ENCODE measurements at places on chromosomes 6 and 20.

GRCh38 chr20:58841539-58842264 is 9.0 kb downstream of the GNAS-AS1 start:
- no peak for DNase-seq

- no peak for DNase-seq
These were observed 6.2 kb downstream of the SLC9A8 start for GRCh38 chr20:49818816-49819215.

DNA sequence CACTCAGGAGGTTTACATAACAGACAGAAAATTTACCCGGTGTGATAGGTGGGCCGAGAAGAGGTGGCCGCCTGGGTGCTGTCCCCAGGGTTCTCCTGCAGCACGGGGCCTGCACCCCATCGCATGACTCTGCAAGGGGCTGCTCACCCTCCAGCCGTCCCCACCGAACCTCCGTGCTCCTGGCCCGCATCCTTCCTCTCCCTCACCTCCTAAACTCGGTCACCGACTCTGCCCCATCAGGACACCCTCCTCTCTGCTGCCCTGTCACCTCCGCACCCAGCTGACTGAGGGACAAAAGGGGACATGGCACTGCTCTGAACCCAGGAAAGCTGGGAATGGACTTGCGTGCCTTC is 147.6 kb downstream of the SYNDIG1 start:
- no peak for DNase-seq

- no peak for DNase-seq
These were observed 136.5 kb upstream of the ECI2 start for GRCh38 chr6:4271761-4272470.

DNA sequence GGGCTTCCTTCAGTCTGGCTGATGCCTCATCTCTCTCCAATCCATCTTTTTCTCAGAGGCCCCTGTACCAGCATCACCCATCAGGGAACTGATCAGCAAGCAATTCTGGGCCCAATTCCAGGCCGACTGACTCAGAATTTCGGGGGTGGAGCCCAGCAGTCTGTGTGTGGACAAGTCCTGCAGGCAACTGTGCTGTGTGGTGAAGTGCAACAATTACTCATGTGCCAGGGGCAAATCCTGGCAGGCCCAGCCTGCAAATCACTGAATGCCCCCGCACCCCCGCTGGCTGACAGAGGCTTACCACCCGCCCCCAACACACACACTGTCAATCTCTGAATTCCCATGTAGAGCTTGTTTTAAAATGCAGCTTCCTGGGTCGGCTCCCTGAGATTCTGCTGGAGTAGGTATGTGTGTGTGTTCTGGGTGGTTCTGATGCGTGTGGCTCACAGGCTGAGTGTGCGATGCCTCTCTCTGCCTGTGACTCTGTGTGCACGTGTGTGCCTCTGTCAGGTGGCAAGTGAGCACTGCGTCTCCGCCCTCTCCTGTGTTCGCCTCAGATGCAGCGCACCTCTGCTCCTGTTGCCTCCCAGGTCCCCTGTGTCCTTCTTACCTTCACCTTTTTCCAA is 45.4 kb downstream of the SSR1 start:
- DNase-seq = peak; percentile 90

GRCh38 chr20:16393836-16394235 is 179.4 kb downstream of the KIF16B start:
- no peak for DNase-seq

DNA sequence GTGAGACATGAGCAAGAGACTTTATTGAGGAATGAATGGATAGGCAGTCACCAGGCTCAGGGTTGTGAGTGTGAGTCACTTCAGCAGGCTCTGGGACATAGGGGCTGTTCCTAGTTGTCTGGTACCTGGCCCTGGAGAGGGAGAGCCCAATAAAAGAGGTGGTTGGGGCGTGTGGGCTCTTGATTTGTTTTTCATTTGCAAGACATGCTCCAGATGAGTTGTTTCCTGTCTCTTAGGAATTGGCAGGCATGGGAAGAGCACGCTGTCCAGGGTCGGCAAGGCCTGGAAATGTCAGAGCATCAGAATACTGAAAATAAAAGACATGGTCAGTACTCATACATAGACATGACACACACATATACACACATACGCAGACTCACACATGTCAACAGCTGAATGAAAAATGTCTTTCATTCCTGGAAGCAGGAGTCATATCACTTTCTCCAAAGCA is 166.3 kb upstream of the SULF2 start:
- DNase-seq = no peak

DNA sequence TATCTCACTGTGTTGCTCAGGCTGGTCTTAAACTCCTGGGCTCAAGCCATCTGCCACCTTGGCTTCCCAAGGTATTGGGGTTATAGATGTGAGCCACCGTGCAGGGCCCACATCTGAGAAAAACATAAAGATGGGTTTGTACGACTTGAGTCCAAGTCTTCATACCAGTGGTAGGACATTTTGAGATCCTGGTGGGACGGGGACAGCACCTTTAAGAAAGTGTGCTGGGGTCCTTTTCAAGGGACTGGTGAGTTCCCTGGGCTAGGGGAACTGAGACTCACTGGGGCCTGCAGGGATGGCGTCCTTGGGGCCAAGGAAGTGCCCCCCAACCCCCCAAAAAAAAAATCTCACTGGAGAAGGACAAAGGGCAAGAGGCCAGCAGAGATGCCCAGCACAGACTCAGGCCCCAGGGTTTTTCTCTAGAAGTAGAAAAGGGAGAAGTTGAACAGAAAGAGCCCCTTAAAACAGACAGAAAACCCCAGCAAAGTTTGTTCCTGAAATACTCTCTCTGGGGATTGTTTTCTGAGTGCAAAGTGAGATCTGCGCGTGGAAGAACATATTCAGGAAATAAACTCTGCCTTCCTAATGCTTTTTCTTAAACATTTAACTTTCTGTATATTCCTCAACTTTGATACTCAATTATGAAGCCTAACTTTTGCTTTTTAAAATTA is 10.7 kb downstream of the OSBPL2 start:
- no peak for DNase-seq

DNA sequence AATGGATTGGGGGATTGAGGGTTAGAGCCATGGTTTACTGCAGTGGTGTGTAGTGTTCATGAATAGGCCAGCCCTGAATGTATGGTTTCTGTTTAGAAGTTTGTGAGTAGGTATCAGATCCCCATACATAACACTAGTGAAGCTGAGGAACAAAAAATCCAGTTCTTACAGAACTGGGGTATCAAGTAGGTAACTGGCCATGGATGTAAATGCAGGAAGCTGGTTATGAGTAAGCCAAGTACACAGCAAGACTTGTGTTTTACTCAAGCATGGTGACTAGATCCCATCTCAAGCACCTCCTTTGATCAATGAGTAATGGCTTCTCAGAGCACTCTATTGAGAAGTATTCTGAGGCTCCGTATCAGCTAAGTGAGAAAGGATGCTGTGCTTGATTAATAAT is 613.7 kb upstream of the FLRT3 start:
- no peak for DNase-seq

DNA sequence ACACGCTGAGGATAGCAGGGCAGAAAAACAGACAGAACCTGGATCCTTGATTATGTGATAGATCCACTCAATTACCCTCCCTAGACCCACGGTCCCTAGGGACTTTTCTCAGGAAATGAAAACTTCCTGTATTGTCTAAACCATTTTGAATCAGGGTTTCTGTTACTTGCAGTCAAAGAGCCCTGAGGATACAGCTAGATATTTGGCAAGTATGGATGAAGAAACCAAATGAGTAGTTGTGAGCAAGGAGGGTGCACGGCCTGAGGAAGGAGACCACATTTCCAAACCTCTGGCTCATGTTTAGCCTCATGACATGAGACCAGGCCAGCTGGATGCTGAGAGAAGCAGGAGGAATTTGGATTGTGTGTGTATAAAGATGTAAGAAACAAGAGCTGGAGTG is 91.6 kb downstream of the MRPL14 start:
- no peak for DNase-seq

DNA sequence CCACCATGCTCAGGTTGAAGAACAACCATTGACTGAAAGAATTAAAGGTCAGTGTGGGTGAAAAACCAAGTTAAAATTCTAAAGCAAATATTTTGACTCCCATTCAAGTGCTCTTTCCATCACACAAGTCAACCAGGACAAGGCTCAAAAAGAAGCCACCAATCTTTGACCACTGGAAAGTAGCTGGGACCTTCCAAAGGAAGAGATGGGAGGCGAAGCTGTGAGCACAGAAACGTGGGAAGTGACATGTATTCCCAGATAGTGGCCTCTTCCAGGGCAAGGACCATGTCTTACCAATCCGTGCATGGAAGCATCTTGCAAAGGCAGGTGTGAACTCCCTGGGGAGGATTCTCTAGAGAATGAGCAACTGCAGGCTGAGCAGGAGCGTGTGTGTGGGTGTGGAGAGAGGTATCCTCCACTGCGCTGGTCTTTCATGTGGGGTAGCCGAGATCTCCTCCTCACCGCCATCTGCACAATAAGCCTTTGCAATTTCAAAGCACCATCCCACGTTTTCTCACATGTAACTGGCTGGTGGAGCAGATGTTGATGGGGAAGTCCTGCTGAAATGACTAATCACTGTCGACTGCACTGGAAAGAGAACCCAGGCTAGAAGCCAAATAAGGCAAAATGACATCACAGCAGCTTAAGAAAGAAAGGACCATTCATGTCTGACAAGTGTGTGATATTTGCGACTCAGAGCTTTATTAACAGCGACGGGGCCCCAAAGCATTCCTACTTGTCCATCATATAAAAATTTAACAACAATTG is 189.4 kb upstream of the RREB1 start:
- peak; percentile 4 for DNase-seq

DNA sequence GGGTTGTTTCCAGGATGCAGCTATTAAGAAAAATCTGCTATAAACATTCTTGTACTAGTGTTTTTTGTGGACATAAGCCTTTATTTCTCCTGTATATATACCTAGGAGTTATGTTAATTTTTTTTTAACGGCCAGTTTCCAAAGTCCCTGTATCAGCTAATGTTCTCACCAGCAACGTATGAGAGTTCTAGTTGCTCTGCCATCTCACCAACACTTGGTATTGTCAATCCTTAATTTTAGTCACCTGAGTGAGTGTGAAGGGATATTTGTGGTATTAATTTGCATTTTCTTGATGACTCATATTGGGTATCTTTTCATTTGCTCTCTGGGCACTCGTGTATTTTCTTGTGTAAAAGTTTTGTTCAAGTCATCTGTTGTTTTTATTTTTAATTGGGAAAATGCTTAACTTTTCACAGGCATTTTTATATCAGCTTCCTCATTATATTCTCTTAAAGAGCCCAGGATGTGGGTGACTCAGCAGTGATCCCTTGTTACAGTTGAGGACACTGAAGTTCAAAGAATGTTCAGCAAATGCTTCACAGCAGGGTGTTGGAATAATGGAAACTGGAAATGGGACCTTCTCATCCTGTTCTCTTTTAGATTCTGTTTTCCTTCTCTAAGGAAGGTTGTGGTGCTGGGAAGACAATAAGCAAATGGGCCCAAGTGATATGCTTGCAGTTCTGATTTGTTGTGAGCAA is 211.7 kb upstream of the PRND start:
- DNase-seq = peak; percentile 7

GRCh38 chr6:107571354-107571753 is 81.4 kb downstream of the SOBP start:
- no peak for DNase-seq

- peak; percentile 26 for DNase-seq
These were observed 54.1 kb upstream of the PTPRT start for GRCh38 chr20:43243672-43244269.

DNA sequence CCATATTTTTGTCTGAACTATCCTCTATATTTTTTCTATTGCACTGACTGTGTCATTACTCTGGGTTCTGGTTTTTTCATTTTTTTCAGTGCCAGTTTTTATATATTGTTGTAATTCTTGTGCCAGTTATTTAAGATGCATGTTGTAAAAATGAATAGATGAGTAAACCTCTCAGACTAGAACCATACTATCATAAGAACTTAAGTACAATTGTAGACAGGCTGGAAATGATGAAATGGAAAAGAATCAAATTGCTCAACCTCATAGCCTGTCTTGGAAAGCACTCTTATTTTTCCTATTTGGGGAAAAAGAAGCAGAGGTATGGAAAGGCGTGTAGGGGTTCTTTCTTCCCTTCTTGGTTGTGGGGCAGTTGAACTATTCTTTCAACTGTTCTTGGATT is 30.2 kb downstream of the PANK2 start:
- DNase-seq = no peak

DNA sequence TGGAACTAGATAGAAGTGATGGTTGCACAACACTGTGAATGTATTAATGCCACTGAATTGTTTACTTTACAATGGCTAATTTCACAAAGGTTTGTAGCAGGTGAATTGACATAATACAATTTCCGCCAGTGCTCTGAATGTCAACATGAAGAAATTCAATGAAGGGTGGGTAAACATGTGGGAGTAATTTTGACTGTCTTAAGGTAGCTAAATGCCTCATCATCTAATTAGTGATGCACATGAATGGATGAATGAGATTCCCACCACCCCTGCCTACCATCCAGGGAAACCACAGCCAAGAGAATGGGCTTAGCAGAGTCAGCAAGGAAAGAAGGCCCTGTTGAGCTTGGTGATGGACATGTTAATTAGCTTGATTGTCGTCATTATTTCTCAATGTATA is 275.3 kb downstream of the ALDH8A1 start:
- DNase-seq = no peak

DNA sequence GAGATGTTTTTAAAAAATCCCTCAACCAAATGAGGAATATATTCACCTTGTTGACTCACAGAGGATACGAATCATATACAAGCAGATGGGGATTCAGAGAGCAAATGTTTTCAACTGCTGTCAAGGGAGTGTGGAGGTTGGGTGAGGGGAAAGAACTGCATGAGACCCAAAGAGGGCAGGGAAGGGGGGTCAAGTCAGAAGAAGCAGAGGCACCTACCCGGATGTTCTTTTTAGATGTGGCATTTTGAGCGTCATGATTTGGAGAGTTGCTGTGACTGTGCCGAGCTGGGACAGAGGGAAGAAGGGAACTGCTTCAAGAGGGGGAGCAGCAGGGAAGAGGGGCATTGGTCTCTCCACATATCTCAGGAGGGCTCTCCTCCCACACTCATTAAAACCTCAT is 191.3 kb upstream of the PROKR2 start:
- DNase-seq = no peak

DNA sequence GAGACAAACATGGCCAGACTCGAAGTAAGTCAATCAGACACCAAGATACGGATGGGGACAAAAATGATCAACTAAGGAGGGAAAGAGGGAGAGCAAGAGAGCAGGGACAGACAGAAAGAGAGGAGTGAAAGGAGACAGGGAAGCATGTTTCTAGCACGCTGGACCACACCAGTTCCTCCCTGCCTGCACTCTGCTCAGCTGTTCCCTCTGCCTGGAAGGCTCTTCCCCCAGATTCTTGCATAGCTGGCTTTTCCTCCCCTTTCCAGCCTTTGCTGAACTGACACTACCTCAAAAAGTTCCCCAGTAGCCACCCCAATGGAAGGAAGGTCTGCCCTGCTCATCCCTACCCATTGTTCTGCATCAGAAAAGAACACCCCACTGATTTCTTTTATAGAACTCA is 185.9 kb downstream of the MAFB start:
- no peak for DNase-seq

DNA sequence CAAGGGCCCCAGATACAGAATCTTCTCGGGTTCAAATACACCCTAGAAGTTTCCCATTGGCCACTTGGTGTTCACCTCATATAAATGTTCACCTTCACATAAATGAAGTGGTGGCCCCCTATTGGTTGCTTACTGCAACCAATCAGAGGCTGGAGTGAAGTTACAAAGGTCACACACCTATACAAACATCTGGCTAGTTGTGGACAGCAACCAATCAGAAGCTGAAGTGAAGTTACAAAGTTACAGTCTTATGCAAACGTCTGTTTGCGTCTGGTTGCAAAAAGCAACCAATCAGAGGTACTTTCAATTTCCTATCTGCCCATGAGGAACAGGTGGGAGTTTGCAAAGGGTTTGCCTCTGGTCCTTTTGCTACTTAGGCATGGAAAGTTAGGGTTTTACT is 206.5 kb upstream of the BMP2 start:
- DNase-seq = no peak

GRCh38 chr6:101912311-101912710 is 518.8 kb downstream of the GRIK2 start:
- DNase-seq = no peak

Measured in ACHN (cell line).